ENCODE measurements at places on chromosomes 3 and 15.

GRCh38 chr3:80192936-80193335, 425.1 kb upstream of the ROBO1 start:
- DNase-seq = no peak

GRCh38 chr3:35651426-35651825, 12.1 kb downstream of the ARPP21 start:
- no peak for DNase-seq

GRCh38 chr3:8301977-8302735, 199.5 kb upstream of the LMCD1 start:
- no peak for DNase-seq

DNA sequence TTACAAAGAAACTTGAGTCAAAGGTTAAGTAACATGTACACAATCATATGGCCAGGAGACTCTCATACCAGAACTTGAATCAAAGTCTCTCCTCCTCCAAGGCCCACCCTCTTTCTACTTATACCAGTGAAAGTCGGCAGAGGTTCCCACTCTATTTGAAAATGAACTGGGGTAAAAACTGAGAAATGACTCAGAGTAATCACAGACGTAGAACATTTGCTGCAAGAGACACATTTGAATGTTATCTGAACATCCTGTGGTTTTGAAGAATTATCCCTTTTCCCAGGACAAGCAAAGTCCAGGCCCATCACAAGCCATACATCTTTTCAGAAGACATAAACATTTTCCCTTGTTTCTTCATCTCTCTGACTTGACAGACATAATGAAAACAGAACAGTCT, 55.8 kb downstream of the SHOX2 start:
- no peak for DNase-seq

- no peak for DNase-seq
These were observed 127.0 kb upstream of the CNTN6 start for GRCh38 chr3:965826-966225.

DNA sequence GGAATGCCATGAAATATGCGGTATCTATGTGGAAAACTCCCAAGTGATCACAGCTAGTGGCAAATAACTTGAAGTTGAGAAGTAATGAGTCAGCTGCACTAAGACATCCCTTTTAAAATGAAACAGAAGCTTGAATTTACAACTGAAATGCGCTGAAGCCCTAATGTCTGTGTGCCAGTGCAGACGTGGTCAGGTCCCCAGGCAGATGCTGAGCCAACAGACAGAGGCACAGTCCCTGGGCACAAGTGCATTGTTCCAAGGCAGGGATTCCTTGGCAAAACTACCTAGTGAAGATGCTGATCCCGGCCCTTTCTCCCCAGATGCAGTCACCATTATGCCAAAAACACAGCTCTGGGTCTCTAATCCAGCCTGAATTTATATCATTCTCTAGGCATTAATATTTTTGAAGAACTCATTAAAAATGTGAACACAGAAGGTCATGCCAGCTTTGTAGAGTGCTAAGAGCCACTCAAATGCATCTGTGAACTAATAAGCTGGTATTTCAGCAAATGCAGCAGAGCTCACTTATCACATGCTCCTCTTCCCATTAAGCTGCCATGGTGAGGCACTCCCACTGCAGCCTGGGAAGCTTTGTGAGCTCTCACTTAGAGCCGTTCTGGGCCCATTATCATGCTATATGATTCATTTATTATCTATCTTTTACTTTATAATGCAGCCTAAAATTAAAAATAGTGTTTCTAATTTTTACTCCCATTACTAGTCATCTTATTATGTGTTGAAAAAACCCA, 200.1 kb downstream of the GABRB3 start:
- DNase-seq = no peak

DNA sequence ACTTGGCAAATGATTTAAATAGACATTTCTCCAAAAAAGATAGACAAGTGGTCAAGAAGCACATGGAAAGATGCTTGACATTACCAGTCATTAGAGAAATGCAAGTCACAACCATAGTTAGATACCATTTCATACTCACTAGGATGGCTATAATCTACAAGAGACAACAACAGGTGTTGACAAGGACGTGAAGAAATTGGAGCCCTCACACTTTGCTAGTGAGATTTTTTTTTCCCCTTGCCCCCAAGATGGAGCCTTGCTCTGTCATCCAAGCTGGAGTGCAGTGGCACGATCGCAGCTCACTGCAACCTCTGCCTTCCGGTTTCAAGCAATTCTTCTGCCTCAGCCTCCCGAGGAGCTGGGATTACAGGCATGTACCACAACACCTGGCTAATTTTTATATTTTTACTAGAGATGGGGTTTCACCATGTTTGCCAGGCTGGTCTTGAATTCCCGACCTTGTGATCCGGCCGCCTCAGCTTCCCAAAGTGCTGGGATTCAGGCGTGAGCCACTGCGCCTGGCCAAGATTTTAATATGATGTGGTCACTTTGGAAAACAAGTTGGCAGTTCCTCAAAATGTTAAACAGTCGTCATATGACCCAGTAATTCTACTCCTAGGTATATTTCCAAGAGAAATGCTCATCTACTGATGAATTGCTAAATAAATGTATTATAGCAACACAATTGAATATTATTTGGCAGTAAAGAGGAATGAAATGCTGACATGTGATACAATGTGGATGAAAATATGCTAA, 103.3 kb downstream of the ATG7 start:
- no peak for DNase-seq

DNA sequence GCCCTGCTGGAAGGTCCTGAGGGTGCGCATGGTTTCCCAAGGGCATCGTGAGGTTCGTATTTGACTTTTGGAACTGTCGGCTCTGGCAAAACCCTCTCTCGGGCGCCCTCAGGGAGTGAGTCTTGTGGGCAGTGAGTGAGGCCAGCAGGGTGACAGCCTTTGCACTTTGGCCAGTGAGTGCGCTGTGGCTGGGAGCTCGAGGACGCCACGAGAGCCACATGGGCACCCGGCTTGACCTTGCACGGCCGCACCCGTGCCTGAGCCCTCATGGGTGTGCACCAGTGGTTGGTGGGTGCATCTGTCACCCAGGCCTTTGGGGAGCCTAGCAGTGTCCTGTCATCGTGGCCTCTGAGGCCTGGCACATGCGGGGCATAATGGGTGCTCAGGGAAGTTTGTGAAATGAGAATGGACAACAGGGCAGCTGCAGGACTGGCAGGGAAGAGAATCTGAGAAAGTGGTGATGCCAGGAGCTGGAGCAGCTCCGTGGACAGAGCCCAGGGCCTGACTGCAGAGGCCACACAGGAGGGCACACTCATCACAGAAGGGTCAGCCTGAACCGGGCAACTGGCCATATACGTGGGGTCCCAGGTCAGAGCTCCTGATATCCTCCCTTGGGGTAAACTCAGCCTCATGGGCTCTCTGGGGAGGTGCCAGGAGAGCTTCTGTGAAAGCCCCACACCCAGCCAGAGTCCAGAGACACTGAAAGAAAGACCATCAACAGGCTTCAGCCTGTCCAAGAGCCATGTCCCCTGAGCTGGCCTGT, 30.4 kb upstream of the SNRPA1 start:
- no peak for DNase-seq

GRCh38 chr15:30791239-30792175, 112.2 kb upstream of the FAN1 start:
- DNase-seq = no peak

DNA sequence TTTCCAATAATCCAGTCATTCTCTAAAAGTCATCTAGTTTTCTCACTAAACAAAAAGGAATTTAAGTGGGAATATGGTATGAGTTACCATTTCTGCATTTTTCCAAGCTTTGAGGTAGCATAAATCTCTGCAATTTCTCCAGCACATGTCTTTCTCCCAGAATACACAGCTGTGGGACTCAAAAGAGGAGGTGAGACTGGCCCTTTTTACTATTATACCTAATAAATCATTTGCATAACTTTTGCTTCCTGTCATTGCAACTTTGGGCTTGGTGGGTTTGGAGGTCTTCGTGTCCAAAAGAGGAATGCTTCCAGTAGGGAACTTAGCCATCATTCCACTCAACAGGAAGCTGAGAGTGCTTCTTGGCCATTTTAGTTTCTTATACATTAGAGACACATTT, 94.8 kb downstream of the FMN1 start:
- no peak for DNase-seq

Data from activated CD8-positive, alpha-beta memory T cell treated with anti-CD3 and anti-CD28 coated beads for 1 hour (primary cell).